Activated naive CD4-positive, alpha-beta T cell treated with anti-CD3 and anti-CD28 coated beads, Interleukin-2, amount 10 ng/mL, durations not matched to agents 7 days and 5 days (primary cell): ENCODE measurements at places on chromosomes 16 and 17.

DNA sequence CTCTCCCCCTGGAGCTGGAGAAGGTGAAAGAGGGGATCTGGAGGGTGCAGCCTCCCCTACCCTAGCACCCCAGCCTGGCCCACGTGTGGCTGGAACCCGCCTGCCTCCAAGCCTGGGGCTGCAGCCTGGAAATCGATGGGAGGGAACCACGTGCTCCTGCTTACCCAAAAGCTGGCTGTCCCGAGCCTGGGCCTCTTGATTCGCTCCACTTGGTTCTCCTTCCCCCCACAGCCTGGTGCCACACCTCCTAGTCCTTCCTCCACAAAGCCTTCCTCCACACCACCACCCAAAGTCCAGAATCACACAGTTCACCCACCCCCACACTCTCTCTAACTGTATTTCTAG is 29.3 kb downstream of the CFAP20 start:
- DNase-seq = no peak

- DNase-seq = no peak
Measured at GRCh38 chr16:23567602-23568001, 10.1 kb downstream of the UBFD1 start.

- DNase-seq = peak; percentile 79
Measured at GRCh38 chr16:72787514-72788268, 260.2 kb downstream of the ZFHX3 start.

DNA sequence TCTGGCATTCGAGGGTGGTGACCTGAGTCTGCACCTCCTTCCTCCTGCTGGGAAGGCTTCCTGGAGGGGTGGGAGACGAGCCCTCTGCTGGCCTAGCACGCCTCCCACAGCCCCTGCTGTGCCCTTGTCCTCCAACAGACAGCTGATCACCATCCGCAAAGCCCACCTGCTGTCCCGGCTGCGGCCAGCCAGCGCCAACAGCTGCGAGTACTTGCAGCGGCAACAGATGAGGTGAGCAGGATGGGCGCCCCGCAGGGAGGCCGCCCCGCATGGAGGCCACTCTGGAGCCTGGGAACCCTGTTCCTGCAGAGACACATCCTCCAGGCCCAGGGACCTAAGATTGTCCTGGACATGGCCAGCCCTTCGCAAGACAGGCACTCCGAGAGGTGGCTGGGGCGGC is 21.6 kb downstream of the UBALD1 start:
- DNase-seq = no peak

- peak; percentile 48 for DNase-seq
Measured at GRCh38 chr17:6574687-6575595, 18.6 kb upstream of the PITPNM3 start.

DNA sequence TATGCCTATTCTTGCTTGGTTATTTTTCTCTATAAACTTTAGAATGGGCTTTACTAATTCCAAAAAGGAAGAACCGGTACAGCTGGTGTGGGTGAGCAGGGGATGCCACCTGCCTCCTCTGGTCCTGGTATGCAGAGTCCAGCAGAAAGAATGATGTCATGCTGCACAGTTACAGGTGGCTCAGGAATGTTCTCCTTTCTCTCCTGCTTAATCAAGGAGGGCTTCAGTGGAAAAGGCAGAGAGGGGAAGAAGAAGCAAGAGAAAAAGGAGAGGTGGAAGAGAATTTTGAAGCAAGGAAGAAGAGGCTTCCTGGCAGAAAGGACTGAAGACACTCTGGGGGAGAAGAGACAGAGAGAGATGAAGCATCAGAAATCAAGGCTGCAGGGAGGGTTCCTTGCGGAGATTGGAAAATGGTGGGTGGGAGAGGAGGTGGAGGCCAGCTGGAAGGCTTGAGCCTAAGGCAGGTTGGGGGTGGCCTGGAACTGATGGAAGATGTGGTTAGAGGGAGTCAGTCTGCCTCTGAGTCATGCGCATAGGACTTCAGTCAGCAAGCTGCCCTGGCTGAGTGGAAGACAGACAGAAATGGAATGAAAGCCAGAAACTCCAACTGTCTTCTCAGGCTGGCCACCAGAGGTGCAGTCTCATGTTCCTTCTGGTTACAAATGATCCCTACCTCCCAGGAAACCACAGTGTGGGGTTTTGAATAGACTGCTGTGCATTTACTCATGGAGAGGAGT is 64.6 kb upstream of the CRHR1 start:
- DNase-seq = no peak

DNA sequence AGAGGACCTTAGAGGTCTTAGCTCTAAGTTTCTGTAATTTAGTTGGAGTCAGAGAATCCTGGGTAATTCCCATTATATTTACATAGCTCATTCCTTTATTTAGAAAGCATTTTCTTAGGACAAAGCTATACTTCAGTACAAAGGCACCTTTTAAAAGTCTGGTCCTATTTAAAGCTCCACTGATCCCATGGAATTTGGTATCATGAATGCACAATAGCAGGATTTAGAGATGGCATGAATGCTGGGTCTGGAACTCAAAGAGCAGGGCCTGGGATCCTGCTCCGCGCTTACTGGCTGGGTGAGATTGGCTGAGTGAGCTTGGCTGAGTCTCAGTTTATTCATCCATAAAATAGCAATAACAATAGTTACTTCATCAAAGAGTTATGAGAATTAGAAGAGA is 4.8 kb downstream of the KRT23 start:
- no peak for DNase-seq

- DNase-seq = no peak
Measured at GRCh38 chr17:30376621-30377452, 1.9 kb upstream of the CPD start.

DNA sequence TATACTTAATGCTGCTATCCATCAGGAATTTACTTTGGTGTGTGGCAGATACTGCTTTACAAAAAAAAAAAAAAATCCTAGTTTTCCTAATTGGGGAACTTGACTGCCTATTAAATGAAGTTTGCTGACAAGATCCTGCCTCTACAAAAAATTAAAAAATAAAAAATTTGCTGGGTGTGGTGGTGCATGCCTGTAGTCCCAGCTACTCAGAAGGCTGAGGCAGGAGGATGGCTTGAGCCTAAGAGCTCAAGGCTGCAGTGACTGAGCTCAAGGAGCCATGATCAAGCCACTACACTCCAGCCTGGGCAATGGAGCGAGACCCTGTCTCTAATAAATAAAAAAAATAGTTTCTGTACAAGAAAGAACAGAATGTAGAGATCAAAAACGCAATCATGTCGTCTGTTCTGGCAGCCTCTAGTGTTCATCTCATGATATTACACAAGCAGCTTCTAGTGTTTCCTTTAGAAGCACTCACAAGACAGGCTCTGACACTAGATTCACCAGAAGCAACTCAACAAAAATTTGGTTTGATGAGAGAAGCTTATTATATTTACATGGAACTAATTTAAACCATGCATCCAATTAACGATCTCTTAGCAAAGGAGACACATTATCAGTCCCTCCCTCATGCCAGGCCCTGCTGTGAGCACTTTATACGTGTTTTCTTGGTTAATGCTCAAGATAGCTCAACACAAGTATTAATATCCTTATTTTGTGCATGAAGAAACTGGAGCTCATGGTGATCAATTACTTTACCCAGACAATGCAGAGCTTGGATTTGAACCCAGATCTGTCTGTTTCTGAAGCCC is 6.8 kb upstream of the KRTAP17-1 start:
- DNase-seq = no peak
